ENCODE measurements at places on chromosomes 6 and 20.

DNA sequence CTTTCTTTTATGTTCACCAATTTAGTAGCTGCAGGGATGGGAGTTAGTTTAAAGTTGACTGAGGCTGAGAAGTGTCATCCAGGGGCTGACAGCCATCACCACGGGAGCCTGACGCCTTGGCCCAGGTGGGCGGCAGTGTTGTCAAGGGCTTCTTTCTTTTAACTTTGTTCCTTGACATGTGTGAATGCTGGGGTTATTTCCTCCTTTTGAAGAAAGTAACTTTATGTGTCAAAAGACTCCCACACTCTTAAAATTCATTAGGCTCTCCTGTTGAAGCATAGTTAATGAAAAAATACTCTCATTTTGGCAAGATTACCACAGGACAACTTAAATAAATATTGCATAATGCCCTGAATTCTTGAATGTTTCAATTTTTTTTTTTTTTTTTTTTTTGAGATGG, 50.0 kb downstream of the SASH1 start:
- DNase-seq: no peak

- no peak for DNase-seq
Observed at GRCh38 chr6:99288668-99289067, 60.8 kb downstream of the FAXC start.

DNA sequence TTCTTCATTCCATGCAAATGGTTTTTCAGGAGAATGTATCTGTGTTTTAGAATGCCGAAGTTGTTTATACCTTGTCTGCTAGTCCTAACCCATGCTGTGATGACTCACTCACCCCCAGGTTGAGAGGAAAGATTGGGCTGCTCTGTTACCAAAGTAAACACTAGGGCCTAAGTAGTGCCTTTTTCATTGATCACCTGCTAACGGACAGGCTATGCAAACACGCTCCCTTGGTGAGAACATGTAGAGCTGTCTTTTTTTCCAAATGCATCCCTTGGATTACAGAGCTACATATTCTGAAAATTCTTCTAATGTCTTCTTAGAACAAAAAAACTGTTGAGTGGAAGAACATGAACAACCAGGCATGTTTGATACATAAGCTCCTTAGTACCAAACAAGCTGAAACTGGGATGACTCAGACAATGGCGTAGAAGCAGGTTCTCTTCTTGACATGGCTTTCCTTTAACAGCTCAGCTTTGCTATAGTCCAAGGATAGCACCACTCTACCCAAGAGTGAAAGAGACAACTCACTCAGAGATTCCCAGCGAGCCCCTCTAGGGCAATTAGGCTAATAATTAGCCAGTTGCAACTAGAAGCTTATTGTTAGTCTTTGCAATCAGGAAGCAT, 20.5 kb downstream of the PERP start:
- DNase-seq: peak; percentile 57

- DNase-seq: no peak
Observed at GRCh38 chr6:97110626-97111025, 172.4 kb downstream of the MMS22L start.

- DNase-seq: no peak
Observed at GRCh38 chr6:64984948-64985347, 722.1 kb downstream of the EYS start.

DNA sequence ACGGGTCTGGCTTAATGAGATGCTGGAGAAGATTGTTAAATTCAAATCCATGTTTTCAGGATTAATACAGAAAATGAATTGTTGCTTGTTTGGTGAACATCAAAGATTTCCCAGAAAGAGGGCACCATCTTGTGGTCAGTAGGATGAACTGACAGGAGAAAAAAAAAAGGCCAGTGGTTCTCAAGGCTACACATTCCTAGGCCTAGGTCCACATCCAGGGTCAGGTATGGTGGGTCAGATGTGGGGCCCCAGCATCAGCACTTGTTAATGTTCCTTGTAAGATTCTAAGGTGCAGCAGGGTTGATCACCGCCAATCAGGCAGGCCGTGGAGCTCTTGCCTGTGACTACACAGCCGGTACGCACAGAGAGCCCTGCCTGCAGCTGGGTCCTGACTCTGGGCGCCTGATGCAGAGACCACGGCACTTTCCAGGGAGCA, 34.0 kb upstream of the FOXO3 start:
- peak; percentile 42 for DNase-seq

DNA sequence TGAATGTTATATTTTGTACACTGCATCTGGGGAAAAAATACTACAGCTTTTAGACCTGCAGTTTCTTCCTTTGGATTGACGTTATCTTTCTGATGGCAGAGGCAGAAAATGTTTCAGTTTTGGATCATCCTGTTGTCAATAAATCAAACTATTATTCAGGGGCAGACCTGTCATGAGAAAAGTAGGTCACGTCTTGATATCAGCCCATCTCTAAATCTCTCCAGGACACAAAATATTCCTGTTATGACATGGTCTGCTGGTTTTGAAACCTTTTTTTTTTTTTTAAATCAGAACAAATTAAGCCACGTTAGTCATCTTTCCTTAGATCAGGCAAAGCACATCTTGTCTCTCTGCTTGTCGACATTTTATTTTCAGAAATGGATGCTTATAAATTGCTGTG, 24.0 kb downstream of the IL20RA start:
- no peak for DNase-seq

- no peak for DNase-seq
Observed at GRCh38 chr6:121848523-121849255, 413.2 kb downstream of the GJA1 start.

GRCh38 chr6:124775121-124775520, 187.1 kb upstream of the RNF217 start:
- no peak for DNase-seq

GRCh38 chr6:138654715-138655634, 118.6 kb upstream of the CCDC28A start:
- no peak for DNase-seq

- no peak for DNase-seq
Observed at GRCh38 chr6:71513036-71513435, 224.4 kb downstream of the OGFRL1 start.

- DNase-seq: no peak
Observed at GRCh38 chr6:38054527-38055202, 235.1 kb downstream of the ZFAND3 start.

DNA sequence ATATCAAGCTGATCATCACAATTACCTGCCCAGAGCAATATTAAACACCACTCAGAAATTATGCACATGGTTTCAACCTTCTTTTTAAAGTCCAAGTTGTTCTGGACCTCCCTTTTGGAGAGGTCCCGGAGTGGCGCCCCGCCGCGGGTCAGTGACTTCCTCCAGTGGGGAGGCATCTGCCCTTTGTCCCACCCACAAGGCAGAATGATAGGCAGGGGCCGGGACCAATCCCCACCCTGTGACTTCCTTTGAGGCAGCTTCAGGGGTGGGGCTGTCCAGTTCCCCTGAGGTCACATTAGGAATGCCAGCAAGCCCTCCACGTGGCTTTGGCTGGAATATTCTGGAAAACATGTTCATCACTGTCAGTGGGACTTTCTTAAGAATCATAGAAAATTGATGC, 207.0 kb downstream of the ANKRD60 start:
- DNase-seq: peak; percentile 17

- no peak for DNase-seq
Observed at GRCh38 chr20:48192109-48192508, 406.8 kb upstream of the SULF2 start.

DNA sequence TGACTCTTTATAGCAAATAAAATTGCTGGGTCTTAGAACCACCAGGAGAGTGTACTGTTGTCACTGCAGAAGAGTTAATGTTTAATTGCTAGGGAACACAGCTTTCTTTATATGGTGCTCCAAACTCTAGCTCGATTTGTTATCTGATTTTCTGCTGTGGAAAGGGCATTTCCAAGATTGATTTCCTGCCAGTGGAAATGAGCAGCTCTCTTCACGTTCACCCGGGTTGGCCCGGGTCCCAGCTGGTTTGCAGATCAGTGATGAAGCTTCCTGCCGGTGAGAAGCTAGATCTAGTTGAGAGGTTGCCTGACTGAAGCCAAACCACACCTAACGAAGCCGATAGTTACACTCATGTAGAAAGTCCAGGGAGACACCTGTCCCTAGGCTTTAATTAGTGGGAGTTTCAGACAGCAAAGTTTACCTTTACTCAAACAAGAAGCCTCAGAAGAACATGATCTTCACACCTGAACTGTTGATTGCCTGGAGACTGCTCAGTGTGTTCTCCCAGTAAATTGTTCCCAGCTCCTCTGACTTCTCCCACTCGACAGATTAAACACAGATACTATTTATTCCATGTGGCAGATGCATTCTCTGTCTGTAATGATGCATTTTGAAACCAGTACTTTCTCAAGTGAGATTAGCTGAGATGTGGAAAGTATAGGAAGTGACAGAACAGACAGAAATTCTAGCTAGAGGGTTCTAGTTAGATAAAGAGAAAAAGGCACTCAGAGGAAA, 27.8 kb downstream of the PAQR8 start:
- no peak for DNase-seq

DNA sequence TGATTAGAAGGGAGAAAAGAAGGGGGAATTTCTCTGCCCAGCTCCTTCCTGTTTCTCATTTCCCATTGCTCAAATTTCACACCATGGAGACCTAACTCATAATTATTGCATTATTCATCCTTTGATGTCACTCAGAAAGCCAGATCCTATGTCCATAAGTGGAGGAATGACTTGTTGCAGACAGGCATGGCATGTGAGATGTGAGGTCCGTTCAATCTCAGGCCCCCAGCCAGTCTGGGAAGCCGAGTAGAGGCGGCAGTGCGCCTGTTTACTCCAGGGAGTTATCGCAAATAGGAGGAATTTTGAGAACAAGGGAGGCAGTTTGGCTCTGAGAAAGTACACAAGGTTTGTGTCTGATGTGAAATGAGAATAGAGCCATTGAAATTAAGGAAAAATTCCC, 26.9 kb upstream of the MOCS1 start:
- DNase-seq: no peak

DNA sequence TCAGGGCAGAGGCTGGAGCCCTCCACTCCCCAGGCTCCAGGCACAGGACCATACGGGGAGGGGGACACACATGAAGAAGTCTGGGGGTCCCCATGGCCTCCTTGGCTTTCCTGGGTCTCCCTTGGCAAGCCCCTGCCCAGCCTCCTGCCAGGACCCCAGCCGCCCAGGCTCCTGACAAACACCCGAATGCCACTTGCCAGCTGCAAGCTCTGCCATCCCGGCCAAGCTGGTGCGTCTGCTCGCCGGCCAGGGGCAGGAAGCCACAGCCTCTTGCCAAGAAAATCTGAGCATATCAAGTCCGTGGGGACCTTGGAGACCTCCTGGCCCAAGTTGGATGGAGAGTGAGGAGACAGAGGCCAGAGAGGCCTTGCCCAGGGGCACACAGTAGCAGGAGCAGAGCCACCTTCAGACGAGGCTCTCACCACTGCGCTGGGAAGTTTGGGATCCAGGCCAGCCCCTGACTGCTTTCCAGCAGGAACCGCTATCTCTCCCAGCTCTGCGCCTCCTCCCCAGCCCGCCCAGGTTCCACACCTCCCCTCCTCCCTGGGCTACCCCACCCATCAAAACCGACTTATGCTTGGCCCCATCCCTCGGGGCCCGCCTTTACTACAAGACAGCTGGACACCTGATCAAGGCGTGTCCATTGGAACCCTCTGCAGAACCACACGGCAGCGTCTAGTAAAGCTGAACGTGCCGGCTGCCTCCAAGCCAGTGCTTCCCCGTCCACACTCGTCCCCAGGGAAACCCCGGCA, 80.2 kb downstream of the GRM4 start:
- DNase-seq: no peak

DNA sequence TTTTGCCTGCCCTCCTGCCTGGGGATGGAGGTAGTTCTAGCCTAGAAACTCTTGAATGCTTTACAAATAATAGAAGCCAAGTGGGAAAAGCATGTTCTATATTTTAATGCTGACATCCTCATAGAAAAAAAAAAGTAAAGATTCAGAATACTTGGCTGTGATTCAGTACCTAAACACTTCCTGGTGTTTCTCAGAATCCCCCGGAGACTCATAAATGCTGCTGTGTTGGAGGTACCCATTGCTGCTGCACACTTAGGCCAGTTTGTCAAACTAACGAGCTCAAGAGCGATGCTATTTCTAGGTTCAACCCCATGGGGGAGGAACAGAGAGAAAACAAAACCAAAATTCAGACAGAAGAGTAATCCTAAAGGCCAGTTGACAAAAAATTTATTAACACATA, 38.8 kb upstream of the ZFP64 start:
- DNase-seq: peak; percentile 35

DNA sequence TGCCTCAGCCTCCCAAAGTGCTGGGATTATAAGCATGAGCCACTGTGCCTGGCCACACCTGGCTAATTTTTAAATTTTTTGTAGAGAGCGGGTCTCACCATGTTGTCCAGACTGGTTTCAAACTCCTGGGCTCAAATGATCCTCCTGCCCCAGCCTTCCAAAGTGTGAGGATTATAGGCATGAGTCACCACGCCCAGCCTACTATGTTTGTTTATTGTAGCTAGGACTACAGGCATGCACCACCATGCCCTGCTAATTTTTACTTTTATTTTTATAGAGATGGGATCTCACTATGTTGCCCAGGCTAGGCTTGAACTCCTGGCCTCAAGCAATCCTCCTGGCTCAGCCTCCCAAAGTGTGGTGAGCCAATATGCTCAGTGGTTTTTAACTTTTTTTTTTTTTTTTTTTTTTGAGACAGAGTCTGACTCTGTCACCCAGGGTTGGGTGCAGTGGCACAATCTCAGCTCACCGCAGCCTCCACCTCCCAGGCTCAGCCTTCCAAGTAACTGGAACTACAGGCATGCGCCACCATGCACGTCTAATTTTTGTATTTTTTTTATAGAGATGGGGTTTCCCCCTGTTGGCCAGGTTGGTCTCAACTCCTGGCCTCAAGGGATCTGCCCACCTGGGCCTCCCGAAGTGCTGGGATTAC, 12.0 kb upstream of the DDX43 start:
- DNase-seq: no peak

GRCh38 chr6:151842816-151843215, 35.3 kb downstream of the ESR1 start:
- DNase-seq: no peak

- DNase-seq: no peak
Observed at GRCh38 chr6:96017070-96017359, 1.2 kb downstream of the FUT9 start.

GRCh38 chr6:163974322-163974721, 559.8 kb downstream of the QKI start:
- no peak for DNase-seq

DNA sequence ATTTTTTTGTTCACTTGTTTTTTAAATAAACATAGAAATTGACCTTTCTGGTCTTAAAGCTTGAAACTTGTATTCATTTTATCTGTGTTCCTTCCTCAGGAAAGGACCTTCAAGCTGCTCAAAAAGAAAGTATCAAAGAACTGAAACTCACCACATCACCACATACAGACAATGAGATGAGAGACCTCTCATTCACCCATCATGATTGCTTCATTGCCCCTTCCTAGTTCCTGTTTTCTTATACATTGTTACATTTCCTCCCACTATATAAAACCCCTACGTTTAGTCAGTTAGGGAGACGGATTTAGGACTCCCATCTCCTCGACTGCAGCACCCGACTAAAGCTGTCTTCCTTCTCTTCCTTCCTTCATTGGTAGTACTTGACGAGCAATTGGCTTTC, 180.5 kb upstream of the OPRM1 start:
- no peak for DNase-seq

GRCh38 chr6:152723398-152723797, 25.7 kb downstream of the MYCT1 start:
- DNase-seq: no peak

- DNase-seq: no peak
Observed at GRCh38 chr20:1644101-1644962, 13.2 kb downstream of the SIRPG start.

Data from HEK293T (cell line).